ENCODE measurements at places on chromosomes 4 and X.

DNA sequence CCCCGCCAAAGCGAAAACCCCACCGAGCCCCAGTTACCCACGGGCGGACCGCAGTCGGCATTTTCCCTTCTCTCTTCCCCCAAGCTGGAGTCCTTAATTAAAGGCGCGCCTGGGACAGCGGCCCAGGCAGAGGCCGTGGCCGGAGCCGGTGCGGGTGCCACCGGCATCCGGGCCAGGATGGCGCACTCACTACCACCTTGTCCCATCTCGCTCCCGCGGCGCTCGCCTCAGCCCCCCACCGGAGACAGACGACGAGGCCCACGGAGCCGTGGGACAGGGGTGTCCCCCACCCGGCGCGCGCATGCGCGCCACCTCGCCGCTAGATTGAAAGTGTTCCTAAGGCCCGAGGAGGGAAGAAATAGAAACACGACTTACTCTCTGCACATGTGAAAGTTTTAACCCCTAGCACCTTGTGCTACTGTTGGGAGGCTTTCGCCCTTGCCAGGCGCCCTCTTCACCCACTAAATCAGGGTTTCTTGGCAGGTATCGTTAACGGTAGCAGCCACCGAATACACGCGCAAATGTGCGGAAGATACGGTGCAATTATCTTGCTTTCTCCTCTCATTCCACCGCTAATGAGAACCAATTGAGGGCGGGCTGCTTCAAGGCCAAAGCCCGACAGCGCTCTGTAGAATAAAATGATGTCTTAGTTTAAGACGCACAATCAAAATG is 64.3 kb upstream of the CCDC160 start:
- DNase-seq = no peak

GRCh38 chrX:118802857-118803256 is 20.8 kb upstream of the ZCCHC12 start:
- no peak for DNase-seq

DNA sequence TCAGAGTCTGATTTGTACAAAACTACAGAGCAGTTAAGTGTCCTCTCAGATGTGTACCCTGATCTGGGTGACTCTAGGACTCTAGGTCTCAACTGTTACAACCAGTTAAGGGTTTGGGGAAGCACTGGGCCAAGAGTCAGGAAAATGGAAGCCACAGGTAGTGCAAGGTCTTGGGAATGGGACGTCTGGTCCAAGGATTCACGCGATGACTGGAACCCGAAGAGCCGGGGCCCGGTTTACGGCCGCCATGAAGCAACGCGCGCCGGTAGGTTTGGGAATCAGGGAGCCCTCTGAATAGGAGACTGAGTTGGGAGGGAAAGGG is 321 bp upstream of the HPRT1 start:
- no peak for DNase-seq

GRCh38 chr4:173235050-173235449 is 66.4 kb downstream of the GALNT7 start:
- no peak for DNase-seq

- DNase-seq = no peak
Observed at GRCh38 chr4:81586706-81587105, 115.0 kb upstream of the RASGEF1B start.

GRCh38 chrX:35786271-35786670 is 11.9 kb upstream of the MAGEB16 start:
- no peak for DNase-seq

GRCh38 chr4:39043861-39044363 is 11.7 kb upstream of the TMEM156 start:
- peak; percentile 68 for DNase-seq

- no peak for DNase-seq
Observed at GRCh38 chrX:69120476-69120875, 44.8 kb downstream of the PJA1 start.

GRCh38 chr4:42655921-42656678 is 805 bp downstream of the ATP8A1 start:
- DNase-seq = peak; percentile 60

Data from NCI-H1417 (cell line).